ENCODE measurements at places on chromosomes 4 and X.

DNA sequence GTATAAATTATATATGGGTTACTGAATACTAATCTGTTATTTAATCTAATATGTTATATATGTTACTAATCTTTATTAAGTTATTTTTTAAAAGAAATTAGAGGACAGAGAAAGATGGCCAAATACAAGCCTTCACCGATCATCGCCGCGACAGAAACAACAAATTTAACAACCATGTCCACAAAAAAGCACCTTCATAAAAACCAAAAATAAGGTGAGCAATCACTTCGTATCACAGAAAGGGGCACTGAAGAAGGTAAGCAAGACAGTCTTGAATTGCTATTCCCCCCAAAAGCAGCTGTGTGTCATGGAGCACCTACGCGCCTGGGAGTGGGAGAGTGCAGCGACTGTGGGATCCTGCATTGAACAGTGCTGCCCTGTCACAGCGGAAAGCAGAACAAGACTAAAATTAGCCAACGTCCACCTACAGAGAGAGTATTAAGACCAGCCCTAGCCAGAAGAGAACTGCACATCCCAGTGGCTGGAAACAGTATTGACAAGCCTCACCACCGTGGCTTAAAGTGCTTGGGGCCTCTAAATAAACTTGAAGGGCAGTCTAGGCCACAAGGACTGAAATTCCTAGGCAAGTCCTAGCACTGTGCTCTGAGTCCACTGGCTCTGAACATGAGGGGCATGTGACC lies 38.5 kb downstream of the LRBA start:
- DNase-seq, result no peak

GRCh38 chr4:123325241-123325681 lies 71.3 kb upstream of the SPRY1 start:
- no peak for DNase-seq

DNA sequence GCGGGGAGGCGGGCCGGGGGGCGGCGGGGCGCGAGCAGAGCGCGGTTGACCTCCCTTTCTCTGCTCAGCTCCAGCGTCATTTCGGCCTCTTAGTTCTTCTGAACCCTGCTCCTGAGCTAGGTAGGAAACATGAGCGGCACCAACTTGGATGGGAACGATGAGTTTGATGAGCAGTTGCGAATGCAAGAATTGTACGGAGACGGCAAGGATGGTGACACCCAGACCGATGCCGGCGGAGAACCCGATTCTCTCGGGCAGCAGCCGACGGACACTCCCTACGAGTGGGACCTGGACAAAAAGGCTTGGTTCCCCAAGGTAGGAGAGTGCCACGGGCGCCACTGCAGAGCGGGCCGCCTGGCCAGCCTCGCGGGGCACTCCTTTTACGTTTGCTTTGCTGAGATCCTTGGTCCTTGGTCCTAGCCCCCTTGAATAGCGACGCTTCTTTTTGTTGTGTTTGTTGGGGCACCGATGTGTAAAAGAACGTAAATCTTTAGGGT lies at the start of gene HTATSF1:
TSS of gene HTATSF1 (plus strand) at position 37 of the 497 bp plus-strand sequence. CDS start at position 130, 93 bp downstream.
- DNase-seq, result peak; percentile 1

GRCh38 chr4:144584428-144584827 lies 61.5 kb upstream of the HHIP start:
- DNase-seq, result no peak

DNA sequence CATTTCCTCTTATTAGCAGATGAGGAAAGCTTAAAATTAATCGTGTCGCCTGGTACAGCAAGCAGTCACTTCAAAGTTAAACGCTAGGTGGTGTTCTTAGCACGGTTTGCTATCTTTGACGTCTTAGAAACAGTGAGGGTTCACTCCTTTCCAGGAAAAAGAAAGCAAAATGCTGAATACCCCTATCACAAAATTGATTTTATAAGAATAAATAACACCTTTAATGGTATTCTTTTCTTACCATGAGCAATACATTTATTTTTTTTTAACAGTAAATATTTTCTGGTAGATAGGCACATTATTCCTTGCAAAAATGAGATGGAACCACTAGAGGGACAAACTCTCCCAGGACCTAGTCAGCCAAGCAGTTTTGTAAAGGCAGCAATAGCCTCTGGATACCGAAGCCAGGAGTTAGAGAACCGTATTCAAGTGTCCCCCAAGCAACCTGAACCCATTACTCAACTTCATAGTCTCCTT lies 153.9 kb downstream of the KDR start:
- peak; percentile 8 for DNase-seq

DNA sequence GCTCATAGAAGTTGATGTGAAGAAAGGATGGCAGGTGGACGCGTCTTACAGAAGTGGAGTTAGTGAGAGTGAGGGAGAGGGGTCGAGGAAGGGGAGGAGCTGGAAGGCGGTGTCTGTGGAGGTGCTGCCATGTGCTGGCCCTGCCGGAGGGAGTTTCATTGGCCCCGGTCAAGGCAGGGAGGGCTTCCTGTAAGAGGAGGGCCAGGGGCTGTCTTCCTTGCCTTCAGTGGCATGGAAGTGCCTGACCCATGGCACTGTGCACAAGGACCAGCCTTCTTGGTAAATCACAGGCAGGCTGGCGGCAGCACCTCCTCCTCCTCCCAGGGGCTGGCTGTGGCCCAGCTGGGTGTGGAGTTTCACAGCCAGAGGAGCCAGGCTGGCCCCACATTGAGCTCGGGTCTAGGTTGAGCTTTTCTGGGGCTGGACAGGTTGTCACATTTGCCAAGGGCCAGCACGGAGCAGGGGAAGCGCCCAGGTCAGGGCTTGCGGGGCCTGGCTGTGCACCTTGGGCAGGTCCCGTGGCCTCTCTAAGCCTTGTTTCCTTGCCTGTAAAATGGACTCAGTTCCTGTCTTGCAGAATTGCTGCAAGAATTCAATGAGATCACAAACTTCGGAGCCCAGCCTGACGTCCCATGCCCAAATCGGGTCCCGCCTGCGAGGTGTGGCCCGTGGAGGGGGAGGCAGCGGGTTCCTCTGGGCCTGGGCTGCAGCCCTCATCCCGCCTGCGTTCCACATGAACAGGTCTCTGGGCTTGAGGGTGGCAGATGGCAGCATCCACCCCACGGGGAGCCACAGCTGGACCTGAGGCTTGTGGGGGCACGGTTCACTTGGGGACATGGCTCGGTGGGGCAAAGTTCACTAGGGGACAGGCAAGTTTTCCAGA lies 7.0 kb downstream of the HTRA3 start:
- no peak for DNase-seq

GRCh38 chr4:89720981-89721380 lies 116.0 kb downstream of the SNCA start:
- no peak for DNase-seq

DNA sequence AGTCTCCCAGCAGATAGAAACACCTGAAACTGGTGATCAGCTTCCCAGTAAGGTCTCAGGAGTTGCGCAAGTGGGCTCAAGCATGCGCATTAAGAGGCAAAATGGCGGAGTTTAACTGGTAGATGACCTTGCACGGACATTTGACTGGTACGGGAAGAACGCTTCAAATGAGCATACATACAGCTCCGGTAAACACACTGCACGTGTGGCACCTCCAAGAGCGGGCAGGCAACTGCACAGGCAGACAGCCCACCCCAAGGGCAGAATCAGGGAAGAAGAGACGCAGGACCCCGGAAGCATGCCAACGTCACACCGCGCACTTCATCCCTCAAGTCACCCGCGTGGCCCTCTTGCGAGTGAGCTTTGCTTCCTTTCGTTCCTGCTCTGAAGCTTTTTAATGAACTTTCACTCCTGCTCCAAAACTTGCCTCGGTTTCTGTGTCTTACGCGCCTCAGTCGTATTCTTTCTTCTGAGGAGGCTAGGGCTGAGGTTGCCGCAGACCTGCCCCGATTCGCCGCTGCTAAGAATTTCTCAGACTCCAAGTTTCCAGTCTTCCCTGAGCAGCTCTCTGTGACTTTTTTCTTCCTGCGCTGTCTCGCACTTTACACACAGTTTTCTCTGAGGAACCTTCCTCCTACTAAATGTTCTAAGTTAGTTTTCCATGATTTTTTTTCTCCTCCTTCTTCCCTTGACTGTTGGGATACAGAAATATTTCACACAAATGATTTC lies 180.7 kb upstream of the ZFP42 start:
- no peak for DNase-seq

GRCh38 chr4:172750910-172751309 lies 417.7 kb upstream of the GALNT7 start:
- no peak for DNase-seq

- DNase-seq, result no peak
Measured at GRCh38 chrX:69185141-69185540, 19.9 kb upstream of the PJA1 start.

GRCh38 chr4:86595426-86595805 lies 1.3 kb downstream of the PTPN13 start:
- DNase-seq, result no peak

DNA sequence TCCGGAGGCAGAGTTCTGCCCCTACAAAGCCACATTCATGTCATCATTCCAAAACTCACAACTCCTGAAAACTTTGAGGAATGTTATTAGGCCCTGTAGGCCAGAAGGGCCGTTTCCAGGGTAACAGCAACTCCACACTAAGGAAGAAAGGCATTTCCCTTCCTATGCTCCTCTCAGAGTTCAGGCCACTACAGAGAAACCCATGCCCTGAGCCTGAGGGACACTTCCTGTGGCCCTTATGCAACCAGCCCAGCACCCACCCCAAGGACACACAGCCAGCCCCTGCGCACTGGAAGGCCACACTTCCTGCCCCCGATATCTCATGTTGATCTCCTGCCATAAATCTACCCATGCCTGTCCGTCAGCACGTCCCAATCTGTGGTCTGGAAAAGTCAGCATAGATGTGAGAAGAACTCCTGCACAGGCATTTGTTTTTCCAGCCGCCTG lies 289.3 kb downstream of the BCOR start:
- DNase-seq, result peak; percentile 87

- DNase-seq, result no peak
Measured at GRCh38 chr4:148874331-148874730, 432.1 kb upstream of the NR3C2 start.

- no peak for DNase-seq
Measured at GRCh38 chrX:120429776-120430540, 39.1 kb downstream of the LAMP2 start.

GRCh38 chr4:181674315-181674875 lies 568.8 kb upstream of the TENM3 start:
- peak; percentile 54 for DNase-seq

GRCh38 chr4:47486231-47486673 lies 1.2 kb downstream of the ATP10D start:
- DNase-seq, result no peak

- DNase-seq, result no peak
Measured at GRCh38 chr4:97270051-97270450, 873.2 kb downstream of the STPG2 start.

DNA sequence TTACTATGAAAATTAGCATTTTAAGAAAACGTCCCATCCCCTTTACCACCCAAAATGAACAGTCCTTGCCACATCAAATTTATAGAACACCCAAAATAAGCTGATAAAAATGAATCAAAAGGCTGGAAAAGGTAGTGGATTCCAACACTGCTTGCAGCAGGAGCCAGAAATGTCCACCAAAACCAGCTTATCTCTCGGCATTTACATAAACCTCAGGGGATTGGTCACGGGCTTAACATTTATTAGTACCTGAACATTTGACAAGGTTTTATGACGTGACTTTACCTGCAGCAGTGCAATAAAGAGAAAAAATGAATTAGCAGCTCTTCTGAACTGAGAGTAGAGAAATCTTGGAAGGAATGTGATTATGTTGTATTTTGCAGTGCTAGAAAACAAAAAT lies 31.6 kb downstream of the ATP8A1 start:
- no peak for DNase-seq

GRCh38 chrX:20656721-20657120 lies 390.0 kb upstream of the RPS6KA3 start:
- DNase-seq, result no peak

GRCh38 chr4:81663368-81663767 lies 191.7 kb upstream of the RASGEF1B start:
- no peak for DNase-seq

- DNase-seq, result no peak
Measured at GRCh38 chrX:10045327-10046000, 78.3 kb downstream of the CLDN34 start.

- no peak for DNase-seq
Measured at GRCh38 chrX:132638313-132638712, 149.5 kb upstream of the MBNL3 start.

GRCh38 chr4:121411151-121411744 lies 30.4 kb upstream of the QRFPR start:
- DNase-seq, result no peak

GRCh38 chrX:50579955-50580354 lies 109.3 kb upstream of the DGKK start:
- DNase-seq, result no peak

DNA sequence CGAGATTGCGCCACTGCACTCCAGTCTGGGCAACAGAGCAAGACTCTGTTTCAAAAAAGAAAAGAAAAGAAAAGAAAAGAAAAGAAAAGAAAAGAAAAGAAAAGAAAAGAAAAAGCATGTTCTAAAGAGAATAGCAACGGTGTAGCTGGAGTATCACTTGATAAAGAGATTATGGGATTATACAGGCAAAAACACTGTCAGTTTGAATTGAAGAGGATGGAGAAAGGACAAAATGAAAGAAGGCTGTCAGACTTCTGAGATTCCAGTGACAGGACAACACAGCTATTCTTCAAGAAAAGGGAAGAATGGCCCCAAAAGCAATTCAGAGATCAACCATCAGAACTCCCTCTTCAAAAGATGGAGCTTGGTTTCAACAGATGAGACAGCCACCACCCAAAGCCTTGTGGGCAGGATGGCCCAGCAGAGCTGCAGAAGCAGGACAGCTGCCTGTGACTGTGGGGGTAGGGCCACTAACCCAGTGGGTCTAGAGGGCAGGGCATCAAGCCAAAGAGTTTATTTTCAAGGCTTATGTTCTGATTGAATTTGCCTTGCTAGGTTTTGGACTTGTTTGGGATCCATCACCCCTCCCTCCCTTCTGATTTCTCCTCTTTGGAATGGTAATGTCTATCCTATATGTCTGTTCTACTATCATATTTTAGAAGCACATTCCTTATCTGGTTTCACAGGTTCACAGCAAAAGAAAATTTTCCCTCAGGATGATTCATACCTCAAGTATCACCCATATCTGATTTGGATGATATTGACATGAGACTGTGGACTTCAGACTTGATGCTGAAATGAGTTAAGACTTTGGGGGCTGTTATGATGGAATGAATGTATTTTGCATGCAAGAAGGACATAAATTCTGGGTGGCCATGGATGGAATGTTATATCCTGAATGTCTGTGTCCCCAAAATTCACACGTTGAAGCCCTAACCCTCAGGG lies 17.5 kb downstream of the RFC1 start:
- DNase-seq, result no peak

DNA sequence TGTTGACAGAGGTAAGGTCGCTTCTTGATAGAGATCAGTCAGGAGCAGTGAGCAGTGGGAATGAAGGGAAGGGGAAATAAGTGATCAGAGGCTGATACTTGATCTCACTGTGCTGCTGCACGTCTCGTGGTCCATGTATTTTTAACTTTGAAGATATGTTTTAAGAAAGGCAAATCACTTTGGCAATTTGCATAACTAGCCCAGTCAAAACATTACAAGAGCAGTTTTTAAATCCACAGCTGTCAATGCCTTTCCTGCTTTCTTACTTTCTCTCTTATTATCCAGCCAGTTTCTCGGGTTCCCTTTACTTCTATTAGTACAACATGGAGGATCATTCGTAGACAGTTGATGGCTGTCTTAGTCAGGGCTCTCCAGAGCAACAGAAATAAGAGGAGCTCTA lies 472.8 kb downstream of the TMA16 start:
- no peak for DNase-seq

- no peak for DNase-seq
Measured at GRCh38 chr4:176236946-176237345, 32.1 kb downstream of the ASB5 start.
